ENCODE measurements at places on chromosomes 3 and 15.

GRCh38 chr15:91535856-91536500 is 317.5 kb upstream of the SLCO3A1 start:
- DNase-seq: no peak

GRCh38 chr3:175260145-175260794 is 401.1 kb downstream of the NAALADL2 start:
- DNase-seq: no peak

- DNase-seq: no peak
Observed at GRCh38 chr3:47523310-47524073, 10.0 kb upstream of the ELP6 start.

- no peak for DNase-seq
Observed at GRCh38 chr3:59299561-59299960, 249.7 kb upstream of the CFAP20DC start.

DNA sequence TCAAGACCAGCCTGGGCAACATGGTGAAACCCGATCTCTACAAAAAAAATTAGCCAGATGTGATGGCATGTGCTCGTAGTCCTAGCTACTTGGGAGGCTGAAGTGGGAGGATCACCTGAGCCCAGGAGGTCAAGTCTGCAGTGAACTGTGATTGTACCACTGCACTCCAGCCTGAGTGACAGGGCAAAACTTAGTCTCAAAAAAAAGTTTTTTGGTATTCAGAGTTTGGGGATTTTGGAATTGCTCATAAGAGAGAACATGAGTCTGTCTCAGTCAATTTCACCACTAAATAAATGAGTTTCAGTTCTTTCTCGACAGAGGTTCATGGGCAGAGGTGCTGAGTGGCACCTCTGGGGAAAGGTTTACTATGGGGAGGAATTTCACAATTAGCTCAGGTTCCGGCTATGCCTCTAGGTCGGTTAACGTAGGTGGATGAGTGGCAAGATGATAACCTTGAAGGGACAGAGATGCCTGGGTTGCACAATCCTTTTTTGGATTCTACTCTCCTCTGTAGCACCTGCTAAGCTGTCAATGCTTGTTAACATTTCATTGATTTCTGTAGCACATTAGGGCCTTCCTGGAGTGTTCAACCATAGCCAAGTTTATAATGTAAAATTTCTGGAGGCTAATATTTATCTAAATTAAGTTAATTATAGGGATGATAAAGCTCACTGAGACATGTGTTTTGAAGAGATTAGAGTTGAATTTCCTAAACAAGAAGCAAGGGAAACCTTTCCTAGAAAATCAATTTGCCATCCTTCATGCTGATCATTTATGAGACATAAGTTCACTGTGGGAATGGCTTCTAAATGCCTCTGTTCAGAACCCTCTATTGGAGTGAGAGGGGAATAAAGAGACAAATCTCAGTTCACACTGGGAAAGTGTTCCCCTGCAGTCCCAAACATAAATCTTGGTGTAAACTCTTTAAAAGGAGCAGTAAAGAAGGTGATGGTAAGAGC is 37.4 kb upstream of the DCP1A start:
- DNase-seq: no peak

DNA sequence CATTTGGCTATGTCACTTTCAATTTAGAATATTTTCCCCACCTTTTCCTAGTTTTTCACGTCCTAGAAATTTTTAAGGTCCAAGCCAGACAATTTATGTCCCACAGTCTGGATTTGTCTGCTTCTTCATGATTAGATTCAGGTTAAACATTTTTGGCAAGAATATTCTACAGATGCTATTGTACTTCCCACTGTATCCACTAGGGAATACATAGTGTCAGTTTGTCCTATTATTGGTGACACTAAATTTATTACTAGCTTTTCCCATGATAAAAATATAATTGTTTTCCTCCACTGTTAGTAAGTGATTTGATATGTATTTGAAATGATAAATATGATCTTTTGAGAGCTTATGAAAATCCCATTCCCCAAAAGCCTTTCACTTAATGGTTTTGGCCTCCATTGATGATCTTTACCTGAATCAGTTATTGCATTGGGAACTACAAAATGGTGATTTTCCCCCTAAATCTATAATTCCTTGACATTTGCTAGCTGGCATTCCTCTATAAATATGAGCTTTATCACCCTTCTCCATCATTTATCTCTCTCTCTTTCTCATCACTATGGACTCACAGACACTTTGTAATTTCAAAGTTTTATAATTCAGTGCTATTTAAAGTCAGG is 8.3 kb downstream of the ARL14 start:
- DNase-seq: no peak

DNA sequence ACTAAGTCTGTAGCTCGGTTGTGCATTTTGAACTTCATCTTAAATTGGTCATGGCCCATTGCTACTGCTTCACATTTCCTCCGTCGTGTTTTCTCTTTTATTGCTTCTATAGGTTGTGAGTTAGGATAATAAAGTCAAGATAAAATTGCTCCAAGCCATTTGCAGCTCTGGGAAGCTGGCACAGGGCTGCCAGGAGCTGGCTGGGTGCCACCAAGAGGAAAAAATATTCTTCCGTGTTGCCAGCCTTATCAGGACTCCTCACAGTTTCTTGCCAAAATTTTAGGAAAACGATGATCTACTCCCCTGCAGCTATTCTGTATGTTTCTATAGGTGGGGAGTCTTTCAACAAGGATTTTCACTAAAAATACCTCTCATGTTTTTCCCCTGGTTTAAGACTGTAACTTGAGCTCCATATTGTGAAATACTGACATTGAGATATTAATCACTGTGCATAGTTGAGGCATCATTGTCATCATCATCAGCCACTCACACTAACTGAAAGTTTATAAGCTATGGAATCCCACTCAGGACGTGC is 55.4 kb upstream of the PIAS1 start:
- DNase-seq: no peak

GRCh38 chr3:51539291-51539941 is 897 bp downstream of the RAD54L2 start:
- DNase-seq: peak; percentile 19

DNA sequence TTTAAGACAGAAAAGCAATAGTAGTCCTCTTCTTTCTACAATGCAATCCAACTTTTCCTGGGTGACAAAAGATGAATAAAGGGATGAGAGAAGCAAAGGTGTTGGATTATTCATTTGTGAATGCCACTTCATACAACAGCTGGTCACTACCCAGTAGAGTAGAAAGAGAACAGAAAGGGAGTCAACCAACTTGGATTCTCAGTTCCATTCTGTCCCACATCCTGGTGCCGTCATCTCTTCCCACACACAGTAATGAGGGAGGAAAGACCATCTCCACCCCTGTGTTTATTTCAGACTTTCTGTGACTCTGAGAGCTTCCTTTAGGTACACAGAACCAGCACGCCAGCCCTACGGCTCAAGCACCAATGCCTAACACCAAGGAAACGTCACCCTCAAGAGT is 71.0 kb downstream of the FOXP1 start:
- DNase-seq: no peak

- DNase-seq: no peak
Observed at GRCh38 chr3:194472290-194472920, 14.4 kb downstream of the ATP13A3 start.

DNA sequence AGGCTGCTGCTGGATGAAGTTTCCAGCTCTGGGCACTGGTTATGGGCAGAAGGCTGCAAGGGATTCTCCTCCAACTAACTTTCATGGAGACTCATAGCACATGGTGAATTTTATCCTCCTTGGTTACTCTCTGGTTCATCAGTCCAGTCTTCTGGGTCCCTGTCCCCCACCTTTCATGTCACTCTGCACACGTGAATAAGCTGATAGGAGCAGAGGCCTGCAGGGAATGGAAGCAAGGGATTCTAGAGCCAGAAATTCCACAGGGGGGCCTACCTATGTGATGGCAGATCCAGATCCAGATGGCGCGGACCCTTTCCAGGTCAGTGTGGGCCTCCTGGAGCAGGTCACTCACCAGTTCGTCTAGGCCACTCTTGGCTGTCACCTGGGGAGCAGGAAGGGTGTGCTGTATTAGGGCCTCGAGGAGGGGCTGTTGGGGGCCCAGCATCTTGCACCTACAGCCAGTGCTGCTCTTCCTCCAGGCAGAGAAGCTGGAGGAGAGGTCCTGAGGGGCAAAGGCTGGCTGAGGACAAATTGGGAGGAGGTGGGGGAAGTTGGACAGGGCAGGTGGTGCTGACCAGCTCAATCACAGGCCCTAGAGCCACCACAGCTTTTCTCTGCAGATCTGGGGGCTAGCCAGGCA is 30.2 kb downstream of the KY start:
- DNase-seq: no peak

- DNase-seq: no peak
Observed at GRCh38 chr3:77190374-77190773, 150.5 kb downstream of the ROBO2 start.

DNA sequence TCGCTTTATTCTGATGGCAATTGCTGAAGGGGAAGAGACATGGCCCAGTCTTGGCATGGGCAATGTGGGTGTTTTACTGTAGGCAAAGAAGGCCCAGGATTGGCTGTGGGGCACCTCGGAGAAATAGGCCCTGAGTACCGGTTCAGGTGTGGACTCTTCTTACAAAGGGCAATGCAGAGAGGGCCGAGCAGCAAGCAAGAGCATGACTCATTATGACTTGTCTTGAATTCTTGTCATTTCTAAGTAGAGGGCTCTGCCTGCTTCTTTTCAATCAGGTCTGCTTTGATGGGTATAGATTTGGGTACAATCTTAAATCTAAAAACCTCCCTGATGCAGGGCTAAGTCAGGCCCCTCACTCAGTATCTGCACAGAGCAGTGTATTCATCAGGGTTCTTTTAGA is 14.8 kb upstream of the BUB1B start:
- no peak for DNase-seq

DNA sequence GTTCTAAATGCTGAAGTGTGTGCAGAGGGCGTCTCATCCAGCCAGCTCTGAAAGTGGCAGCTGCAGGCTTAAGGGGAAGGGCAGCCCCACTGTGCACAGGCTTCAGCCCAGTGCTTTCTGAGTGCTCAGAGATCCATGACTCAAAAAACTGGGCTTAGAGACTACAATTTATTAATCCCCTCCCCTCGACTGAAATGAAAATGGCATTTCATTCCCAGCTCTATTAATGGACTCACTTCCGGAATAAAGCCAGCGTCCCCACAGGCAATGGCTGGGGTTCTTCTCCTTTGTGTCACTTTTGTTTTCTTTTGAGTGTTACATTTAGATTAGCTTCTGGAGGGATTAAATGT is 55.5 kb upstream of the PLXNA1 start:
- DNase-seq: no peak

DNA sequence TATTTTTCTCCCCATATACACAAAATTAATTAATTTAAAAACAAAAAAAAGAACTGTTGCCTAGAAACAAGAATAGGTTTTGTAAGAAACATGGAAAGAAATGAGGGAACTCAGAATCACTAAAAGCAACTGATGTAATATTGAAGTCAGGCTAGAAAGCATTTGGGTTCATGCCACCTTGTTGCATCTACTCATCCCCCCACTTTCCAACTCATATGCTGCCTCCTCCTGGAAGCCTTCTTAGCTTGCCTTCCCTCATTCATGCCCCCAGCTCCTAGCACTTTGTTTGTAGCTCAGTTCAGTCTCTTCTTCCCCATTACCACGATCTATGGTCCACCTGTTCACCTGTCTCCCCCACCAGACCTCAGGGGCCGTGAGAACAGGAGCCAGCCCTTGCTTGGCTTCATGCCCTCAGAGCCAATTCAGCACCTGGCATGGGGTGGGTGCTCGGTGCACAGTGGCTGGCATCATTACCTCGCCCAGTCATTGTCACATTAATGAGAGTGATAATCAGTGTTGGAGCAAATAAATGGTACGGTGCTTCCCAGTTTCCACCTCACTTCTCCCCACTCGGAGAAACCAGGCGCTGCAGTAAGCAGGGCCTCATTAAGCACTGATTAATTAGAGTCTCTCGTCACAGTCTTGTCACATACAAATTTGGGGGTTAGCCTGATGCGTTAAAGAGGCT is 62.4 kb upstream of the SLC6A1 start:
- DNase-seq: no peak

- DNase-seq: no peak
Observed at GRCh38 chr3:106566277-106566676, 697.5 kb upstream of the CBLB start.

- no peak for DNase-seq
Observed at GRCh38 chr3:168622795-168623194, 527.1 kb upstream of the GOLIM4 start.

GRCh38 chr3:110938629-110939028 is 133.0 kb upstream of the NECTIN3 start:
- DNase-seq: no peak

DNA sequence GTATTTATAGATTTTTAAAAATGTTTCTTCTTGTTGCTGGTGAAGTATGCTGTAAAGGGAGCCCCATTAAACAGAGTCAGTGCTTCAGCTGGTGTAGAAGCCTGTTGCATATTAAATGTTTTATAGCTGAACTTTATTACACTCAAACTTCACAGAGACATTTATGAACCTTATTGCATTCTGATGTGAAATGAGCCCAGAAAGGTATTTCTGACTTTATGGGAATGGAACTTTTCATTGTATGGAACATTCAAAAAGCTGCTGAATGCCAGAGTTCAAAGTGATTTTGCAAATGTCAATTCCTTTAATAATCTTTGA is 329.3 kb upstream of the RASGRP1 start:
- DNase-seq: no peak

DNA sequence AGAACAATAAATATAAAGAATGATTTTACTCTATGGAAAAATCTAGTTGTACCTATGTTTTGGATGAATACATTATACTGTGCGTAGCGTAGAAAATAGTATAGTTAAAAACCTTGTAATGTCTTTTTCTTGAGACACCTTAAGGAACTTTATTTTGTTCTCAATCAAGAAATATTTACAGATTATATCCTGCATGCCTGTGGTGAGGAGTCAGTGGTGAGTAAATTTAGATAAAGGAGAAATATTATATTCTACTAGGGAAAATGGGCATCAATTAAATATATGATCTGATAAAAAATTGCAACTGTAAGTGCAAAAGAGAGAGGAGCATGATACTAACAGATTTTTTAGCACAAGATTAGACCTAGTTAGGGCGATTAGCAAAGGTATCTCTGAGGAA is 157.7 kb downstream of the RBMS3 start:
- DNase-seq: no peak

DNA sequence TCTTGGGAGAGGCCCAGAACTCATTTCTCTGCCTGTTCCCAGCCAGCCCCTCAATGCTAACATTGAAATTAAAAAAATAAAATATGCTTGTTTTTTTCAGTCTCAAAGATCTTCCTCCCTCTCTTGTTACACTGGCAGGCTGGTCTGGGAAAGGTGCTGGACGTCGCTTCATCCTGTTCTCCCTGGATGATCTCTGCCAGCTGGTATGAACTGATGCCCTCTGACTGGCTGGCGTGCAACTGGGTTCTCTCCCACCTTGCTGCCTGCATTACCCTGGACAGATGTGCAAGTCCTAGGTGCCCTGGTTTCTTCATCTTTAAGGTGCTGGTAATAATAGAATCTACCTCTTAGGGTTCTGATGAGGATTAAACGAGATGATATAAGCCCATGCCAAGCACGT is 263.9 kb upstream of the PROK2 start:
- DNase-seq: no peak

DNA sequence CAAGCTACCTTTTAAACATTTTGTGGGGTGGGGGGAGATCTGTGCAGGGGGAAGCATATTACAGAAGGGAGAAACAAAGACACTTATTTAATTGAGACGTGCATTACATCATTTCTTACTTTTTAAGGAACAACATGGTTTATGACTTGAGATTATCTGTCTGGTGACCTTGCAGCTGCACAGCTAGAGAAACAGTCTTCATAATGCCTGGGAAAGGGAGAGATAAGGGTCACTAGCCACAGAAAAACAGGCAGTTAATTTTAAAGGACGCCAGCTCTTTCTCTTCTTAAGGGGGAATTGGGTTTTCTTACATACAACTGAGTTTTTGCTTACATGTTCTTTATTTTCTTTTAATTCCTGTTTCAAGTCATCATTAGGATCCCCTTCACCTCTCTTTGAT is 147.9 kb downstream of the SST start:
- DNase-seq: no peak

Data from stimulated activated CD8-positive, alpha-beta memory T cell treated with anti-CD3 and anti-CD28 coated beads, Interleukin-7, amount 100 ng/mL, for 4 hours (primary cell).